ENCODE measurements at places on chromosomes 6 and 20.

- no peak for DNase-seq
These were observed 163.7 kb downstream of the DLL1 start for GRCh38 chr6:170127151-170127550.

- DNase-seq: no peak
These were observed 151.2 kb downstream of the FOXC1 start for GRCh38 chr6:1760876-1761275.

DNA sequence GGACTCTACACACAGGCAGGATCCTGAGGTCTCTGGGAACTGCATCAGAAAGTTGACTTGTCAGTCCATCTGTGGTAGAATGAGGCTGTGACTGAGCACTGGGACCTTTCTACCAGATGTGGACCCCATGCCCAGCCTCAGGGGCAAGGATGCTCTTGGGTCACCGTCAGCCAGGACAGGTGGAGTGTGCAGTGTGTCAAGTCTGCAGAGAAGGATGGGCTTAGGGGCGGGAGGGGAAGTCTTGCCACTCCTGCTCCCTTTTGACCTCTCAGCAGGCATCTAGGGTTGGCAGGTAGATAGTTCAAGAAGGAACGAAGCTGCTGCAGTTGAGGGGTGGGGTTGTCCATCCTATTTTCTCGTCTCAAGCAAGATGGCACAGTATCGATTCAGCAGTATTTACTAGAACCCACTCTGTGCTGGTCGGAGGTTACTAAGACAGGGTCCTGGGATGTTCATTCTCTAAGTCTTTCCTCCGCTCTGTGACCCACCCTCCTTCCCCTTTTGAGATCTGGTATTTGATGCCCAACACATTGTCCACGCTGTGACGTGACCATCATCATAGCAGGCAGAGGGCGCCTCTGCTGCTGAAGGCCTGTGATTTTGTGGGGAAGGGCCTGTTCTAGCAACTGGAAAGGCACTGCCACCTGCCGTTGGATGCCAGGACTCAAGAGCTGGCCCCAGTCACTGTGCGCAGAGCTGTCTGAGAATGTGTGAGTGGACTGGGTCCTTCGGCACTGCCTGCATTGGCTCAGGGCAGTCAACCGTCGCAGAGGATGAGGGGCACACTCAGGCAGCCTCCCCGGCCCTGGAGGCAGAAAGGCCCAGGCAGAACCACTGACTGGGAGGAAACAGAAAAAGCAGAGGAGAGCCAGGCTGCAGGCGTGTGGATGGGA is 23.2 kb downstream of the RBCK1 start:
- peak; percentile 23 for DNase-seq

DNA sequence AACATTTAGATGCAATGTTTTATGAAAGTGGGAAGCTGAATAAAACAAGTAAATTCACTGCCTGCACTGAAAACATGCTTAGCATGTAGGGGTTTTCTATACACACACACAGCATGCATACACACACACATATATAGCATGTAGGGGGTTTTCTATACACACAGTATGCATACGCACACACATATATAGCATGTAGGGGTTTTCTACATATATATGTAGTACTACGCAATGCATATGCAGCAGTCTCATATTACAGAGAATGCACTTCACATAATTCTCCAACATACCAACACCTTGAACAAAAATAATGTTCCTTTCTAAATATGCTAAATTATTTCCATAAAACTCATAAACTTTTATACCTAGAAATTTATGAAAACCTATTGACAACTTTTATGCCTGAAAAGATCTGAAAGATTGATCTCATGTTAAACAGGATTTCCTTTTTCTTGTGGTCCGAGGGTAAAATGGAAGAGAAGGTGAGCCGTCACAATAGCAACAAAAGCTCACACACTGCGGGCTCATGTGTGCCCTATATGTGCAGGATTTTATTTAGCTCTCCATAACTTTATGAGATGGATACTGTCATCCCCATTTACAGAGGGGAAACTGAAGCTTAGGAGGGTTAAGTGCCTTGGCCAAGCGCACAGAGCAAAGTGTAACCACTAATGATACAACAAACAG is 81.9 kb upstream of the TULP1 start:
- no peak for DNase-seq

DNA sequence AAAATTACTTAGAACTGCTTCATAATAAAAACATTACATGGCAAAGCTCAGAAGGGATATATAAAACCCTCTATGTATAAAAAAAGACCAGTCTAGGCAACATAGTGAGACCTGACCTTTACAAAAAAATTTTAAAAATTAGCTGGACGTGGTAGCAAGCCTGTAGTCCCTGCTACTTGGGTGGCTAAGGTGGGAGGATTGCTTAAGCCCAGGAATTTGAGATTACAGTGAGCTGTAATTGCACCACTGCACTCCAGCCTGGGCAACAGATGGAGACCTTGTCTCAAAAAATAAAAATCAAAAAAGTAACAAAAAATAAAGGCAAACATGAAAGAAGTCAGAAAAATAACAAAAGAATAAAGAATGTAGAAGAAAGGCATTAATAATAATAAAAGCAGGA is 21.5 kb upstream of the TPD52L1 start:
- DNase-seq: no peak

DNA sequence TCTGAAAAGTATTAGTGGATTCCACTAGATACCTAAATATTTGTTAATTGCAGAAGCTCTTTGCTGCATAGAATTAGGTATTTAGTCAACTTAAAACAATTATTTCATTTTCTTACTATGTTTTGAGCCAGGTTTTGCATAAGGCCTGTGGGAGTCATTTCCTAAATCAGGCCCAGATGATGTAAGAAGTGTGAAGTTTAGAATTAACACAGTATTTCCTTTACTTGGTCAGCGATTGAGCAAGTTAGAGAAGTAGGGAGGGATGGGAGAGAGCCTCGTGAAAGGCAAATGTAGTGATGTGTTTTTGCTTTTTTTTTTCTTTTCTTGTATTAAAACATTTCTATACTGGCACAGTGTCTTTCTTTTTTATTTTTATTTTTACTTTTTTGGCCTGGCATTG is 711.1 kb downstream of the HDGFL1 start:
- DNase-seq: no peak

- DNase-seq: no peak
These were observed 920.1 kb upstream of the FLRT3 start for GRCh38 chr20:15257569-15257870.

DNA sequence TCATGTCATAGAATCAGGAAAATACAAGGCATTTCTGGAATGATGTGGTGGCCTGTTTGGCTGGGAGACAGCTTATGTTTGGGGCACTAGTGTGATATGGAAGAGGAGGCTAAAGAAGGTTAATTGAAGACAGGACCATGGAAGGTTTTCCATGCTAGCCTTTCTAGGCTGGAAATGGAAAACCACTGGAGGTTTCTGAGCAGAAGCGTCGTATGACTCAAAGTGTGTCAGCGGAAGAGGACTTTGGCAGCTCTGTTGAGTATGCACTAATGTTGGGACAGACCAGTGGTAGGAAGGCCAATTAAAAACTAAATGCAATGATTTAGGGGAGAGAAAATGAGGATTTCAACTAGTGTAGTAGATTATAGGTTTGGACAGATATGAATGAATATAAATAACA is 413.1 kb downstream of the PLCB1 start:
- no peak for DNase-seq

DNA sequence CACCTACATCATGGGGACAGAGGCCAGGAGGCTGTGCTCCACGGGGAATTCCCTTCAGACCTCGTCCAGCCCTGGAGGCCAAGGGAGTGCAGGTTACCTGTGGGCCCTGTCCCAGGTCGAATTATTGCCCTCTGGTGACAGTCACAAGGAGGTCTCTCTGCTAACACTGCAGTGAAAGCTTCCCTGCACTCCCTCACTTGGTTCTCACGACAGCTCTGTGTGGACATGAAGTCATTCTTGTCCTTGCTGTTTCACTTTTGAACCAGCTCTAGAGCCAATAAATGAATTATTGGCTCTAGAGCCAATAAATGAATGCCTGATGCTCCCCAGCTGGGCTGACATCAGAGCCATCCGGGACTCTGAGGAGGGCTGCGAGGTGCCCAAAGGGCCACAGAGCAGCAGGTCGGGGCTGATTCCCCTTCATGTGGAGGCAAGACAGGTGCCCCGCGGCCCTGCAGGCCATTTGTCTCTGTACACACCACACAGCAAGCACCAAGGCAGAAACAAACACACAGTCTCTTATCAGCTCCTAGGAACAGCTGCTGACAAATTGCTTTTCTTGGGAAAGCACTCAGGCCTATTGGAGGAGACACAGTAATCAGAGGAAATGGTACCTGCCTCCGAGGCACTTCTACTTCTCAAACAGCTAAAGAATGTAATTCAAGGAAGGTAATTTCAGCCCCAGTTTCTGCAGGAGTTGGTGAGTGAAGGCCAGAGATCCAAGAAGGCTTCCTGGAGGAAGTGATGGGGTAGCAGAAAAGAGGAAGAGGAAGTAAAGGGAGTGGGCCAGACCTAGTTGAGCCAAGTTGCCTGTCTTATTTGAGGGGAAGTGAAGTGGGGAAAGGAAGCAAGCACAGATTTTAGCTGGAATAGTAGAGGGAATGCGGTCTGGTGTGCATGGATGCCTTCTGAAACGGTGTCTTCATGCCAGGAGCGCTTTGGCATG is 27.5 kb upstream of the TBXT start:
- no peak for DNase-seq

DNA sequence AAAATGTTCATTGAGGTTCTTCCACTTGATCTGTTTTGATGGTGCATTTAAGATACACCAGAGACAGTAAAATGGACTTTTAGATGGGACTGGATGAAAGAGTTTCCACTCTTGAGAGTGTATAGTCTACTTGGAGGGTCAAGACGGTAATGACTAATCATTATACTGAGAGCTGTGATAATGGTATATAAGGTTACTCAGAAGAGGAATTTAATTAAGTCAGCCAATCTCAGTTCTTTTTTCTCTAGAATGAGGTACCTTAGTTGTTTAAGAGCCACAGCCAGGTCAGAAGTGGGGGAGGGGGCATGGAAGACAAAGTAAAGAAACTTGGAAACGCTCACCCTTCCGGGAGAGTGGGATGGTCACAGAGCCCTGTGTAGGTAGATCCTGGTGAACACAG is 123.9 kb downstream of the MAP3K4 start:
- no peak for DNase-seq

DNA sequence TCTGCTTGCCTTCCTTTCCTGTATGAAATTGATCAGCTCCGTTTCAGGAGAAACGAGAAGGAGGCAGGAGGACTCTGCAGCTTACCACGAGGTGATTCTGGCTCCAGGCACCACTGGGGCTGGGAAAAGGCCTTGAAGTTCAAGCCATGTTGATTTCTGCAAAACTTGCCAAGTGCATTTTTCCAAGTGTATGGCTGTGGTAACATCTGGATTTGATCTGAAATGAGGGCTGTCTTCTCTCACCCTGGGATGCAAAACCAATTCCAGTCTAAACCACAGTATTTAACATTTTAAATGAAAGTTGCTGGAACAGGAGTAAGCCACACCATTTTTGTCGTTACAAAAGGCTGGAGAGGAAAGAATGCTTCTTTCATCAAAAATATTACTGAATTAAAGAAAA is 36.1 kb upstream of the FAM210B start:
- DNase-seq: no peak

GRCh38 chr20:60371384-60371783 is 413.2 kb downstream of the CDH26 start:
- DNase-seq: no peak

DNA sequence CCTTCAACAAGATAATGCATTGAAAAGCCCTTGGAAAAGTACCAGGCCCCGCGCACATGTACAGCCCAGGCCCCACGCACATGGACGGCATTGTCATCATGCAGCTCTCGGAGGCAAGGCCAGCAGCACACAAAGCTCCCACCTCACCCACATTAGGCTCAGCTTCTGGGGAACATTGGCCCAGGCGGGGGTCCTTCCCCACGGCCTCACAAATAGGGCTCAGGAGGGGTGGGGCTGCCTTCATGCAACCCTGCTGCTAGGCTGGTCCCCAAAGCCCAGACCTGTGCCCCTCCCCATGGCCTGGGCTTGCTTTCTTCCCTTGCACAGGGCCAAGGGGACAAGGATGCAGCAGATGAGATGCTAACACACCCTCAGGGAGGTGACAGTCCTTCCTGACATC is 26.7 kb downstream of the NPEPL1 start:
- DNase-seq: no peak

DNA sequence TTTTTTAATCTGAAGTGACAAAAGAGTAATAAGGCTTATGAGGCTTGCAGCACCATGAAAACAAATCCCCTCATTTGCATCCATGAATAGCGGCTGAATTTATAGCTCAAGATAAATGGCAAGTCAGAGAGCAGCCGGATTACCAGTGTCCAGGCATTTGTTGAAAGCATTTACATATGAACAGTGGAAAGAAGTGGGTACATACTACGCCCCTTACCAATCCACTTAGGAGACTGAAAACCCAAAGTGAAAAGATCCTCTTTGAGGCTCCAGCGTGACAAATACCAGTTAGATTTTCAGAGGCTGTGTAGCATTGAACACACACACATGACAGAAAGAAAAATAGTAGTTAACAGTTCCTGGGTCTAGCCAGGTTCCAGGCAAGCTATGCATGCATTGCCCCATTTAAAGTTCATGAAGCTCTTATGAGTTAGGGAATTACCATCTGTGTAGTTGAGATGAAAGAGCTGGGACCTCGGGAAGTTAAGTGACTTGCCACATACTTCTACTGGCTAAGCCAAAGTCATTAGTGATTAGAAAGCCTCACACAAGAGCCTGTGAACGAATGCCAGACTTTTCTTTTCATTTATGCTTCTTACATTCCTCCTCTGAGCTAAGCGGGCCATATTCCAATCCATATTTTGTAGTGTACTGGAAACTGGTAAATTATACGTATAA is 28.3 kb upstream of the NHSL1 start:
- DNase-seq: no peak

DNA sequence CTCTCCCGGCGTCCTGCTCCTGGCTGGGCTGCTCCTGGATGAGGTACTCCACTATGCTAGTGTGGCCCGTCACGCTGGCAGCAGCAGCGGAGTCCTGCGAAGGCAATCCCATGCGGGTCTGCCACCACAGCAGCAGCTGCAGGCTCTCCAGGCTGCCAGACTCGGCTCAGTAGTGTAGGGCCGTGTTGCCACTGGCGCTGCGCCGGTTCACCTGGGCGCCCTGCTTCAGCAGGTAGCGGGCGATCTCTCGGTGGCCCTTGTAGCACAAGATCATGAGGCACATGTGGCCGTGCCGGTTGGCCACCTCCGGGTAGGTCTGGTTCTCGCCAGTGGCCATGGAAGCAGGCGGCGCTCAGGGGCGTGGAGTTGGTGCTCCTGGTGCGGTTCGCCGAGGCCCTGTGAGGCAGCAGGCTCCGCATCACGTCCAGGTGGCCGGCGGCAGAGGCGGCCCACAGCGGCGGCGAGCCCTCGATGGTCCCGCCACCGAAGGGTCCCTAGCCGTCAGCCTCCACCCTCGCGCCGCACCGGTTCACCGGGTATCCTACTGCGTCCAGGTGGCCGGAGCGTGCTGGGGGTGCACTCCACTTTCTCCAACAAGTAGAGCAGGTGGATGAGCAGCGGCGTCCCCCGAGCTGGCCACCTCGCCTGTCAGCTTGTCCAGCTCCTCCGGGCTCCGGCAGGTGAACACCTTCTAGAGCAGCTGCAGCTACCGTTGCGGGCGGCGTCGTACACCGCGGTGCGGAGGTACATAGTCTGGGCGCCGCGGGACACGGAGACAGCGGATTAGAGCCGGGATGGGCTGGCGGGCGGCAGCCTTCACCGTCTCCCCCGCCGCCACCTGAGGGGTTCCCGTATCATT is 19.8 kb downstream of the RFPL4B start:
- DNase-seq: no peak

- no peak for DNase-seq
These were observed 107.4 kb upstream of the SOX4 start for GRCh38 chr6:21486115-21486514.

All from NCI-H524 treated with DMSO at 0.1 percent for 48 hours (cell line).